Fibroblast of skin of right quadriceps (primary cell): ENCODE measurements at places on chromosomes 2 and 18.

DNA sequence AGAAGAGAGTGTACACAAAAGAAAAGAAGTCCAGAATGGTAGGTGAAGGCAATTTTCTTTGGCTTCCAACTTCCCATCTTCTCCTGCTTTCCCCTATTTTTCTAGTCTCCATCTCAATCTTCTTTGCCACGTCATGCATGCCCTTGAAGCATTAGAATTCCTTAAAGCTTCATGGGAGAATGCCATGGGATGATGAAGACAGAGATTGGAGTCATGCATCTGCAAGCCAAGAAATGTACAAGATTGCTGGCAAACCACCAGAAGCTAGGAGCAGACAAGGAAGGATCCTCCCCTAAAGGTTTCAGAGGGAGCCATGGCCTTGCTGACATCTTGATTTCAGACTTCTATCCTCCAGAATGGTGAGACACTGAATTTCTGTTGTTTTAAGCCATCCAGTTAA is 305.9 kb downstream of the HRH4 start:
- DNase-seq = peak; percentile 77

- DNase-seq = no peak
These were observed 35.0 kb downstream of the RHOB start for GRCh38 chr2:20481798-20482405.

DNA sequence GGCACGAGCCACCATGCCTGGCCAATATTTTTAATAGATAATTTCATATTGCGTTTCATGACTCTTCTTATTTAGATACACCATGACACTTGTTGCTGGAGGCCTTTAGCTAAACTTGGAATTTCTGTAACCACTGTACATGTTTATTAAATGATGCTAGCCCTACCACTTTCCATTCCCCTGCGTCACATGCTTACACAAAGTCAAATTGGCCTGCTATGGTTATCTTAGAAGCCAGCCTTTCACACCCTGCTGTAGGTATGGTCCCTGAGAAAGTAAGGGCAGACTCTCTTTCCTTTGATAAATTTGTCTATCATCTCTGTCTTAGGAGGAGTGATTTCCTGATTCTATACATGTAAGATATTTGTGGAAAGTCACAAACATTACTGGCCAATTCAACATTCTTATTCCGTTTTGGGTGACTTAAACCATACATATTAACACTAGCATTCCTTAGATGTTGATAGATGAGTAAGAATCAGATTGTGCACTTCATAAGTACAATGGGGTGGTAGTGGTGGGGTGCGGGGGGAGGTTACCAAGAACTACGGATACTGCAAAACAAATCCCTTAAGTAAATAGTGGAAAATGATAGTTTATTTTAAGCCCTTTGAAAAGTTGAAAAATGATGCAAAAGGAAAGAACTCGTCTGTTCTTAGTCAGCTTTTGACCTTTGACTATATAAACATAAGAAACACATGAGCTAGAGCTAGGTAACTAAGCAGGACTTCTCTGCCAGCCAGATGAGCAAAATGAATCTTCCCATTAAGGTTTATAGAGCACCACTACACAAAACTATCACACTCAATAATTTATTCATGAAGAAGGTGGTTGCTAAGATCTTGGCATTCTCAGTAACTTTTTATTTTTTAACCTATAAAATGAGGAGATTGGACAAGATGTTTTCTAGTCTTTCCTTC is 7.9 kb upstream of the NDUFV2 start:
- peak; percentile 81 for DNase-seq

DNA sequence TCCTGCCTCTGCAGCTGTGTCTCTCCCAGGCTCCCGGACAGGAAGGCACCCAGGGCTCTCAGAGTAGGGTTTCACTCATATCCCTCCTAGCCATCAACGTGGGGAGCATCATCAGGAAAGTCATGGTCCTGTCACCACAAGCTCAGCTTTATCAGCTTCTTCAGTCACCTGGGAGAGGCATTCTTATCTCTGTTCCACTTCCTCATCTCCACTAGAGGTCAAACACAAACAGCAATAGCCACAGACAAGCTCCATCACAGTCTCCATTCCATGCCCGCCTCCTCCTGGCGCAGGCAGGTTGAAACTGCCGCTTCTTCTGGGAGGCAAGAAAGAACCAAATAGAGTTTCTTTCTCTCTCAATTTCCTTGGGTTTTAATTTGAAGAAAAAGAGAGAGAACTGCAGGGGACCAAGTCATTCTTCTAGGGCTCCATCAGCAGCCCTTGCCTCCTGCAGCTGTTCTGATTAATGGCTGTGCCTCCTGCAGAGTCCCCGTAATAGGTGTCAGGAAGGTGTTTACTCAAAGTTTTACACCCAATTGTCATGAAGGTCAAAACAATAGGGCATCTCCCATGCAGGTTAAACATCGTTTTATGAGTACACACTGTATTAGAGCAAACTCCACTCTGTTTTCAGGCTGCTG is 377.9 kb downstream of the TMEM182 start:
- DNase-seq = no peak

DNA sequence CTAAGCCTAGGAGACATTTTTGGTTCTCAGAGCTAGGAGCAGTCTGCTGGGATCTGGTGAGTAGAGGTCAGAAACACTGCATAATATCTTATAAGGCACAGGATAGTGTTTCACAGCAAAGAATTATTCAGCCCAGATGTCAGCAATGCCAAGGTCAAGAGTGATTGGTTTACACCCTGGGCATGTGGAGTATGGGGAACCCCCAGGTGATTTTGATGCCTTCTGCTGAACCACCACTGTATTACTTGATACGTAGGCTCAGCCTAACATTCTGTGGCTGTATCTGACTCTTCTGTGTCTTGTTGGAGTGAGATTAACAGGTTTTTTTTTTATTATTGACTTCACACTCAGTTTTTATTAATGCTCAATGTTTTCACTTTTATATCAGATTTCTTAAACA is 6.0 kb downstream of the DDX18 start:
- DNase-seq = no peak
